ENCODE measurements at places on chromosomes 7 and 10. TPM values are rescaled to one million over a fixed set of nuclear protein-coding genes. Genes with fewer than 3 reads are reported as not detected.
A peak's percentile ranks its signal among the peaks of the same experiment; 100 is the strongest.

DNA sequence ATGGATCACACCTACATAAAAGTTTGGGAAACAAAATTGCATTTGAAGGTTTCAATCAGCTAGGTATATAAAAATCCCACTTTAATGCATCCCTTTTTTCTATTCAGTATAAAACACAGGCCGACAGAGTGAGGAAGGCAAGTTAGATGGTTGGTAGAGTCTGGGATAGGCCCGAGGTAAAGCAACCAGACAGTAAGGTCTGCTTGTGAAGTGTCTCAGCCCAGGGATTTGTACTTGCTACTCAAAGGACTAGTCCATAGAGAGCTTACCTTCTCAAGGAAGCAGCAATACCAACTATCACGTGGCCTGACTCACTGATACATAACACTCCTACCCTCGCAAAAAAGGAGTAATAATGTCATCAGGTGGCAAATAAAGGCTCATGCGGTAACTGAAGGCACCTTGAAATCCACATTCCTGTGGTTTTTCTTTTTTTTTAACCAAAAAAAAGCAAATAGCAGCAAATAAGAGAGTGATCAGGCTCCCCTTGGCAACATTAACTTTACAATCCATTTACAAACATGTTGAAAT is 56.2 kb upstream of the ATP6V0A4 start:
- DNase-seq: no peak

DNA sequence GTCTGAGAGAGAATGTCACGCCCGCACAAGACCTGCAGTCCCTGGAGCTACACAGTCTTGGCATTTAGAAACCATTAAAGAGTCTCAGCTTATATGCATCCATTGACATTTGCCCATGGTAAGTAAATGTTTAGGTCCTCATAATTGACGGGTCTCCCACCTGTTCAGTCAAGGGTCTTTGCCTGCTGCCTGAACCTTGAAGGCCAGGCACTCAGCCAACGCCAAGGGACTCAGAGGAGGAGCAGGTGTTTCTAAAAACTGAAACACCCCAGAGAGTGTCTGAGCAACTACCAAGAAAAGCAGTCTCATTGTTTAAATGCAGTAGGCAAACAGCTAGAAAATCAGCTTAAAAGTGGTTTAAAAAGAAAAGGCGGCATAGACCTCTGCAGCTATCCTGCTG is 264.7 kb upstream of the AKR1E2 start:
- DNase-seq: no peak

GRCh38 chr7:956031-956430 is 1.6 kb upstream of the ADAP1 start:
- no peak for DNase-seq

DNA sequence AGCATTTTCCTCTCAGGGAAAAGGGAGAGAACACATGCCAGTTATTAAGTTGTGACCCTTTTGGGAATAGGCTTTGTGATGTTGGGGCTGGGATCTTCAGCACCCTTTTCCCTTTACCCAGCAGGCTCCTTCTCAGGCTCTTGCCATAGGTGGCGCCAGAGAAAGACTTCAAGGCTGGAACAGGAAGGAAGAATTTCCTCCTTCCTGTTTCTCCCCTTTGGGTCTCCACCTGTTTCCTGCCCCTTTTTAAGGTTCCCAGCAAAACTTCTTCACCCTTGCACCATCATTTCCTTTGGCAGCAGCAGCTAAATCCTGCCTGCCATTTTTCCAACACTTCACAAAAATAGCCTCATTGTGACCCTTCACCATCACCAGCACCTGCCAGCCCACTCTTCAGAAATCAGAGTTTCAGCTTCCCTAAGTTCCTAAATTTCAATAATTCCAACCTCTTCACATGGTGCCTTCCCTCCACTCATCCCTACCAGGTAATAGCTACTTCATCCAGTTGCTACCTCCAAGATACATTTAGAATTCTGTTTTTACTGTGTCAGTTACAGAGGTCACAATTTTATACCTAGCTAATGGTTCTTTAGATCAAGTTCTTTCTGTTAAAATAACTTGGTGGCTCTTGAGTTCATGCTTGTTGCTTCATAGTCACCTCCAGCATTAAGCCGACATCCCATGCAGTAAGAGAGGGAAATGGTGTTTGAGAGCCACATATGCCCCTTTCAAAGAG is 22.4 kb upstream of the FOXK1 start:
- no peak for DNase-seq

DNA sequence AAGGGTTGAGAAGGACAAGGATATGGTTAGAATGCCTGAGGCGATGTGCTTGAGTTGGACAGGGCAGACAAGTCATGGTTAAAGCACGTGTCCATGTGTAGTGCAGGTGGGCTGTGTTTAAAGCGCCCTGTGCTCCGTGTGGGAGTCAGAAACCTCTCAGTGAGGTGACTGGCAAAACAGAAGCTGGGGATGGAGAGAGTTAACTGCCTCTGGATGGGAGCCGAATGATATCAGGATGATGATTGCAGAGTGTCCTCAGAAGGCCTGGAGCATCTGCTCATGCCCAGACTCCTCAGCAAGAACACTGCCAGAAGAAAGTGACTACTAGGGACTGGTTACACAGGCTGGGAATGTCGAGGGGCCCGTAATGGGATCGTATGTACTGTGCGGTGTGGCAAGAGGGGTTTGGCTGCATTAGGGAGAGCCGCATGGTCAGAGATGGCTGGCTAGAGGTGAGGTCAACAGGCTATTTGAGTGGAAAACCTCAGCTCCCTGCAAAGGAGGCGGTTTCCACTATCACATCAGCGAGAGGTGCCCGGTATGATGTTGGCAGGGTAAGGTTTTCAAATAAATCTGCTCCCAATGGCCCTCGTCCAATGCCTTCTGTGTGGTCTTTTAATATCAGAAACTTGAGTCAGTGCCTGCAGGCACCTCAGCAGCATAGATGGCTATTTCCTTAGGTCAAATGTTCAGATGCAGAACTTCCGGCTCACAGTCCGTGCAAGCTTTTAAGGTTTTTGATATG is 26.1 kb upstream of the MRC1 start:
- DNase-seq: no peak

- DNase-seq: peak; percentile 55
Measured at GRCh38 chr7:132394283-132395198, 181.7 kb downstream of the PLXNA4 start.

GRCh38 chr7:158507917-158508316 is 79.7 kb downstream of the PTPRN2 start:
- no peak for DNase-seq

The CC2D2B gene
- under 0.01 TPM for total RNA-seq

The PTPN20 gene
- 1.6 TPM for total RNA-seq

The NEUROG3 gene
- under 0.01 TPM for total RNA-seq

The CTAGE15 gene
- under 0.01 TPM for total RNA-seq

The H2BK1 gene
- total RNA-seq: not detected

All from hematopoietic multipotent progenitor cell (in vitro differentiated cells).